ENCODE measurements at places on chromosomes 4 and X.

- DNase-seq, result no peak
Observed at GRCh38 chr4:88357262-88357661, 21.4 kb upstream of the HERC6 start.

DNA sequence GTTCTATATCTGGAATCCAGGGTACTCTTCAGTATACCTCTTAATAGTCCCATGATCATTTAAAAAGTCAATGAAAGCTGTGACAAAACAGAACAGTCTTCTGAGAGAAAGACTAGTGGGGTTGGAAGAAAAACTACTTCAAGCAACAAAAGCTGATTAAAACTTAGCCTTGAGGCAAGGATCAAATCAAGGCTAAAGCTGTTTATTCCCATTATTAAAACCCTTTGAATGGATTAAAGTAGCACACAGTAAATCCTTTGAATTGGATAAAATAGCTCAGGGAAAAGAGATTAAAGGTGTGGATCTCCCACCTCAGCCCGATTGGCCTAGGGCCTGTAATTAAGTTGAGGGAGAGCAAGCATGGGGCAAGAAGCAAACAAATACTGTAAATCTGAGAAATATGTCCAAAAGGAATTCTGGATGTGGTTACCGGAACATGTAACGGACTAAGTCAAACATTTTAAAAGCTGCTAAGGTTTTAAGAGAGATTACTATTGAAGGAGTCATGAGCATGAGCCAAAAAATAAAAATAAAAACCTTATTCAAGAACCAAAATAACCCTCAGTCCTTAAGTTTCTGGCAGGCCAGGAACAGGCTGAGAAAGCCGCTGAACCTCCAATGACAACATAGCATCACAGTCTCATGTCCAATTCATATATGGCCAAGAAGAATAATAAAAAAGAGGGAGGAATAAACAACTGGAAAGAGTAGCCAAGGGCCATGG, 257.3 kb upstream of the NEIL3 start:
- DNase-seq, result no peak

GRCh38 chr4:13653766-13654161, 26.2 kb upstream of the BOD1L1 start:
- DNase-seq, result no peak

GRCh38 chr4:13733817-13734216, 106.3 kb upstream of the BOD1L1 start:
- no peak for DNase-seq

DNA sequence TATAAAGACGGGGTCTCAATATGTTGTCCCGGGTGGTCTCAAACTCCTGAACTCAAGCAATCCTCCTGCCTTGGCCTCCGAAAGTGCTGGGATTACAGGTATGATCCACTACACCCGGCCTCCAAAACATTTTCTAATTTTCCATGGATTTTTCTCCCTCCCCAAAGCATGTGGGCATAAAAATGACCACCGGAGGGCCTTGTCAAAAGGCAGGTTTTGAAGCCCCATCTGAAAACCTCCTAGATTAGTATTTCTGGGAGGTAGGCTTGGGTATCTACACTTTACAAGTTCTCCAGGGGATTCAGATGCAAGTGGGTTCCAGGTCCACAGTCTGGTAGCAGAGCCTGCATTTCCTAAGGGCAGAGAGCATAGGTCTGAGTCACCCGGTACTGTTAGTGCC, 1.4 kb upstream of the GPR173 start:
- no peak for DNase-seq

DNA sequence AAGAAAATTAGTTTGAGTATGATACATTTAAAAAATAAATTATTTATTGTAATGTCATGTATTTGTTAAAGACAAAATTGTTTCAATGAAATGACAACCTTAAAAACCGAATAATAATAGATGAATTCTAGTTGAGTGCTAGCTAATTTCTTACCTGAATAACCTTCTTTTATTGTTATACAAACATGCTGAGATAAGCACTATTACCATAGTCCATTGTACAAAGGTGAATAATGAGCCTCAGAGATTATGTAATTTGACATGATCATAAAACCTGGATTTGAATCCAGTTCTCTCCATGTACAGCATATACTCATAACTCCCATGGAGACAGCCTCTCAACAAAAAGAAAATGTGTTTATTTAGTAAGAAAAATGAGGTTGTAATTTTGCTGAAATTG, 1512.9 kb downstream of the PCDH19 start:
- no peak for DNase-seq

GRCh38 chrX:20061855-20062254, 54.9 kb downstream of the MAP7D2 start:
- DNase-seq, result no peak

DNA sequence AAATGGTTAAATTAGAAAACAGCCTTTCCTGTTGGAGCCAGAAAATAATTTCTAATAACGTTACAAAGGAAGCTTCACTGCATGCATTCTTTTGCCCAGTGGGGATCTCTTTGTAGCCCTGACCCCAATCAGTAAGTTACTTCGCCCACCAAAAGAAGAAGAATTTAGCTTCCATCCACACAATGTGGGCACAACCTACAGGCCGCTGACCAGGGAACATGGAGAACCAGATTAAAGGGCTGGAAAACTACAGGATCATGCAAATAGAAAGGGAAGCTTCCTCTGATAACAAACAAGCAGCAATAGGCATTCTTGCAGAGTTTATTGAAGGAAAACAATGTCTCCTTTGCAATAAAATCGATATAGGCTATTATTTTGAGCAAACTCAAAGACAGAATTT, 21.3 kb upstream of the TSPAN5 start:
- DNase-seq, result no peak

GRCh38 chrX:39729981-39730661, 367.6 kb downstream of the BCOR start:
- no peak for DNase-seq

- DNase-seq, result no peak
Observed at GRCh38 chrX:110791071-110791470, 4.5 kb downstream of the CHRDL1 start.

DNA sequence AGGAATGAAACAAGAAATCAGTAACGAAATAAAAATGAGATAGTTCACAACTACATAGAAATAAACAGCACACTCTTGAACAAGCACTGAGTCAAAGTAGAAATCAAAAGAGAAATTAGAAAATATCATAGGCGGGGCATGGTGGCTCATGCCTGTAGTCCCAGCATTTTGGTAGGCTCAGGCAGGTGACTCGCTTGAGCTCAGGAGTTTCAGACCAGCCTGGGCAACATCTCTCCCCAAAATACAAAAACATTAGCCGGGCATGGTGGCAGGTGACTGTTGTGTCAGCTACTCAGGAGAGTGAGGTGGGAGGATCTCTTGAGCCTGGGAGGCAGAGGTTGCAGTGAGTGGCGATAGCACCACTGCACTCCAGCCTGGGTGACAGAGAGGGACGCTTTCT, 714.4 kb downstream of the GLUD2 start:
- no peak for DNase-seq

GRCh38 chr4:137688651-137689050, 156.4 kb upstream of the PCDH18 start:
- no peak for DNase-seq

DNA sequence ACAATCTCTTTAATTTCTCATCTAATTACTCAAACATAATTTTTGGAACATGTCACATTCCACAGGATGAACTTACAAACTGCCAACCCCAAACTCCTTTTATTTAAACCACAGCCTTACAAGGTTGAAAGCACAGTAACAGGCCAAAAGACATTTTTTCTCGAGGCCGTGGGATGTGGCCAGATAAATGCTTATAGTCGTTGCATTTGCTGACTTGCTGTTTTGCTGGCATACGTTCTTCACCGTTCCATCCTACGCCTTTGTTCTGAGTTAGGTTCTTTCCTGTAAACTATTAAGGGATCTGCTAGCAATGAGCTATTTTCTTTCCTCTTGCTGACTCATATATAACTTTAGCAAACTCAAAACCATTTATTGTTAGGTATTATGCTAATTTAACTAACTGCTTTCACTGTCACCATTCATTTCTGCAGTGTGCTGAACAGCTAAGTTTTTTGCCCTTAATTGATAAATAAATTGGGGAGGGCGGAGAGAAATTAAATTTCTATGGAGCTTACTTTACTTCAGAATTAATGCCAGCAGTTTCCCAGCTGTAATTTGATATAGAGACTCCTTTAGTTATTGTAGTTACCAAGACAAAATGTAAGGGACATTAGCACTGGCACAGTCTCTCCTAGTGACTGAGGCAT, 135.1 kb upstream of the PACRGL start:
- DNase-seq, result no peak

GRCh38 chr4:24472514-24473308, 111.6 kb downstream of the DHX15 start:
- DNase-seq, result peak; percentile 32

GRCh38 chrX:724256-724655, 93.7 kb downstream of the SHOX start:
- DNase-seq, result no peak

- no peak for DNase-seq
Observed at GRCh38 chrX:3295731-3296130, 50.7 kb downstream of the MXRA5 start.

DNA sequence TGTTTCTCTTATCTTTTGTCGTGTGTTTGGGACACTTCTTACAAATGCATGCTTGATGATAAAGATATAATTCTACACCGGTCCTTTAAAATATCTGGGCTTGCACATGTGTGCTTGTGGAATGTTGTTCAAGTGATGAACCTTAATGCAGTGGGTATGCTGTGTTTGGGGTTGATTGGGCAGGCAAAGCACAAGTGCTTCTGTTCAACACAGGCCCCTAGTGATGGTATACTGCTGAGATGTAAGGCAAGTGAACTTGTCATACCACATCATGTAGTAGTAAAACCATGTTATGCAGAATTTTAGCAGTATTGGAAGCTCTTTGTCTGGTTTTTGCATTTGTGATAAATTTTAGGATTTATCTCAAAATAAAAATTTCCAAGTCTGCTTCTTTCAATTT, 23.9 kb downstream of the TBC1D19 start:
- DNase-seq, result no peak

- no peak for DNase-seq
Observed at GRCh38 chr4:155592938-155593297, 73.7 kb upstream of the GUCY1A1 start.

DNA sequence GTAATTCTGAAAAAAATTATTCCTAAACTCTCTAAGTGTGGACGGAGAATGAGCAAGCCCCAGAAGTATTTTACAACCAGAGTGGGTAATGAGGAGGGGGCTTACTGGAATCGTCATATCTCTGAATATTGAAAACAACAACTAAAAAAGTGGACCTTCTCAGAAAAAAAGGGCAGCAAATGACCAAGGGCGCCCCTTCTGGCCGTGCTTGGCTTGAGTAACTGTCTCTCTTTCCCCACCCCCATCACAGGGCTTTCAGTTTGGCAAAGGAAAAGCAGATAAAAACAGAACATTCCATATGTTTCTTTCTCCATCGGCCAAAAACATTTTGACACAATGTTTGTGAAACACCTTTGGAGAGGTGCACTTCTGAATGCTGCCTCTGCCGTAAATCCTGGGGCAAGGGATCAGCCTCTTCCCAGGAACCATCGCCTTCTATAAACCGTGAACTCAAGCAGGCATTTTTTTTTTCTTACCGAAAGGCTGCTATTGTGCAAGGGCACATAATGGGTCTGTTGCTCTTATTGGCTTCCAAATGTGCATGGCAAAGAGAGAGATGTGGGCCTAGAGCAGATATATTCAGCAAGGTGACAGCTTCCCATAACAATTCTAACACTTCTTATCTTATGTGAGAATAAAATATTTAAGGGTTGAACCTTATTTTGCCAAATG, 115.4 kb downstream of the PARM1 start:
- no peak for DNase-seq

- no peak for DNase-seq
Observed at GRCh38 chr4:47498899-47499298, 13.8 kb downstream of the ATP10D start.

GRCh38 chr4:96473246-96473645, 633.4 kb downstream of the PDHA2 start:
- DNase-seq, result no peak

GRCh38 chr4:75723163-75724065, 963 bp upstream of the USO1 start:
- DNase-seq, result no peak

- DNase-seq, result no peak
Observed at GRCh38 chrX:19739683-19740082, 147.7 kb downstream of the SH3KBP1 start.

GRCh38 chr4:102580463-102580842, 79.3 kb downstream of the NFKB1 start:
- DNase-seq, result no peak

DNA sequence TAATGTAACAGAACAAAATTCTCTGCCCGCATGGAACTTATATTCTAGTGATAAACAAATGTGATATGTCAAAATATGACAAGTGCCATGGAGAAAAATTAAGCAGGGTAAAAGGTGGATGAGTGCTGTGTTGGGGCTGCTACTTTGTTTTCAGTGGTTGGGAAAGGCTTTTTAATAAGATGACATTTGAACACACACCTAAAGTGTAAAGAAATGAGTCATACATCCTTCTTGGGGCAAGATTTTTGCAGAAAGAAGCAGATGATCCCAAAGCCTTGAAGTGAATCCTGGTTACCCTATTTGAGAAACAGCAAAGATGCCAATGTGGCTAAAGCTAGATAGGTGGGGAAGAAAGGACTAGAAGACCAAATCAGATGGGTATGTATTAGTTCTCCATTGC, 564.1 kb downstream of the INPP4B start:
- no peak for DNase-seq

- DNase-seq, result no peak
Observed at GRCh38 chrX:19096586-19096985, 25.7 kb downstream of the ADGRG2 start.

DNA sequence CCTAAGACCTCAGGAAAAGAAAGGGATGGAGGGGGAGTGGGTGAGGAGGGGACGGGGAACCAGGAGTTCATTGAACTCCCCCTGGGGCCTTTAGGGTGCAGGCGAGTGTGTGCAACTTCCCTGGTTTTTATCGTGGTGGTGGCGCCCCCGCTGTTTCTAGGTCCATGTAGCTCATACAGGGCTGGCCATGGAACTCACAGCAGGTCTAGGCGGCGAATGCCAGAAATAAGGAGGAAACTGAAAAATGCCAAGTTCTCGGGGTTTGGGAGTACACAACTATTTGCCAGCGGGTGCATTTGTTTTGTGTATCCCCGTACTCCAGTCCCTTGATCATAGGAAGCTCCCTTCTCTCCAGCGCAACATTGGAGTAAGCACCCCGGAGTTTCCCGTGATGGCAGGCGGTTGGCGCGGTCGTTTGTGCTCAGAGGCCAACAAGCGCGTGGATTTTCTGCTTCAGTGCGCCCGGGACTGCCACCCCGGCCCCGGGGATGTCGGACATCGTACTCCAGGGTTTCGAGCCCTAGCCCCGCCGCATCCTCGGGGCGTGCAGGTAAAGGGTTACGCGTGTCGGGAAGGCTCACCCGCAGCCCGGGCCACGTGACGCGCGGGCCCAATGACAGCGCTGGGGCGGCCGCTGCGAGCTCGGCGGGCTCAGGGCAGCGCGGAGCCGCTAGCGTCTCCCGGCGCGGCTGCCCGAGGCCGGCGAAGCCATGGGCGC, 208.9 kb downstream of the NWD2 start:
- peak; percentile 26 for DNase-seq

Data from stimulated activated CD4-positive, alpha-beta T cell treated with anti-CD3 and anti-CD28 coated beads, Interleukin-1b, Interleukin-23, amount 100 ng/mL, for 1 hour (primary cell).